ENCODE measurements at places on chromosomes 3 and 15.
A peak's percentile ranks its signal among the peaks of the same experiment; 100 is the strongest.

GRCh38 chr3:53171064-53171418 lies 10.0 kb downstream of the PRKCD start:
- no peak for DNase-seq

GRCh38 chr3:49906073-49906743 lies 2.5 kb upstream of the MST1R start:
- peak; percentile 83 for DNase-seq

GRCh38 chr3:152291649-152292066 lies 22.9 kb downstream of the MBNL1 start:
- DNase-seq: no peak

DNA sequence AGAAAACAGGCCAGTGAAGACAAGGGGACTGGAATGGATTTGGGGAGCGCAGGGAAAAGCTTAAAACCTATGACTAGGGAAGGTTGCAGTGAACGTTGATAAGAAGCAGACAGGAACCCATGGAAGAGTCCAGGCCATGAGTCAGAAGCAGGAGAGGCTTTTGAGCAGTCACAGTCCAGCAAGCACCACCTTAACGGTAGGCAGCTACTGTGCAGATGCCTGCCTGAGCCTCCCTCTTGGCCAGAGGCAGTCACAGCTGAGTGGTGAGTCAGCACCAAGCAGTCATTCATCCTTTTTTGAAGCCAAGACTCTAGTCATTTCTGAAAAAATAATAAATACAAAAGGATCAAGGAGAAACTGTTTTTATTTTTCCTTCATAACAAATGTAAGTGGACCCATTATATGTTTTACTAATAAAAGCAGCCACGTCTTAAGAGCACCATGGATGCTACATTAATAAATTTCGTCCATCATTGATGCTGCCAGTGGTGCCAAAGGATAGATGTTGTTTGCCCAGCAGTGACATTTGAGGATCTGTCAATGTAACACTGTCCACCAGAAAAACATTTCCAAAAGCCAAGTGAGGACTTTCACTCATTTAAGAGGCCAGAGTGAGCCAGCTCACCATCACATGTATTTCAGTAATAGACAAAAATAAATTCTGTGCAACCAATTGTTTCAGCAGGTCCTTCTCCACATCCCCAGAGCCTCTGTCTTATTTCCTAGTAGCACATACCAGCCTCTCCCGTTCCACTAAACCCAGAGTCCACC lies 42.1 kb upstream of the ACTC1 start:
- peak; percentile 78 for DNase-seq

DNA sequence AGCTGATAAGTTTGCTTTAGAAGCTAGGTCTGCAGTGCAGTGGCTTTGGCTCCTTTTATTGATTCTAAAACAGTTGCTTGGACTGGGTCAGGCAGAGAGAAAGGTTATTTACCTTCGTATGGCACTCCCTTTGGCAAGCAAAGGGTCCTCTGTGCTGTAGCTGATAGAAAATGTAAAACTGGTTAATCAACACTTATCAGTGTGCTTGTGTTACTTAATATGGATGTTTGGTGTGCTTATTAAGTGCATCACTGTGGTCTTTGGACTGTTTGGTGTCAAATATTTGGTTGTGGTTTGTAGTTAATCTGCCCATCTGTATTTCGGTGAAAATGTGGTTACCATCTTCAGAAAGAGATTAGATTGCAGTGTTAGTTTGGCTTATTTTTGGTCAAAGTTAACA lies 16.0 kb downstream of the UBE2E2 start:
- no peak for DNase-seq

DNA sequence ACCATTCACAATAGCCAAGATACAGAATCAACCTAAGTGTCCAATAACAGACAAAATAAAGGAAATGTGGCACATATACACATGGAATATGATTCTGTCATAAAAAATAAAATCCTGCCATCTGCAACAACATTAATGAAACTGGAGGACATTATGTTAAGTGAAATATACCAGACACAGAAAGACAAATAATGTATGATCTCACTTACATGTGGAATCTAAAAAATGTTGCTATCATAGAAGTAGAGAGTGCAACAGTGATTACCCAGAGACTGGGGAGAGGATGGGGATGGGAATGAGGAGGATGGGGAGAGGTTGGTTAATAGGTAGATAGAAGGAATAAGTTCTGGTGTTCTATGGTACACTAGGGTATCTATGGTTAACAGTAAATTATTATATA lies 28.7 kb downstream of the MRPL3 start:
- DNase-seq: no peak

DNA sequence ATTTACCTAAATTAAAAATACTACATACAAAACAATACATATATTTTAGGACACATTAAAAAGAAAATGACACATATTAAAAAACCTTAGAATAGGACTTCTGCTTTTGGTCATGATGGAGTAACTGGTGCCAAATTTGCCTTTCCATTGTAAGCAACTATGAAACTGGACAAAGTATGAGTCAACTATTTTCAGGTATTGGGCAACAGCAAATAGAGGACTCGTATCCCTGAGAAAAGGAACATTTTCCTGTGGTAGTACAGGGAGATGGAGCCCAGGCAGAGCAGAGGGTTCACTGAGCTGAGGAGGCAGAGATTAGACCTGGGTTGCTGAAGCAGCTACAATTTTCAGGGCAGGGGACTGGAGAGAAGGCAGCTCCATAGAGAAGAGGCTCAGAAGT lies 14.7 kb downstream of the CCR1 start:
- no peak for DNase-seq

DNA sequence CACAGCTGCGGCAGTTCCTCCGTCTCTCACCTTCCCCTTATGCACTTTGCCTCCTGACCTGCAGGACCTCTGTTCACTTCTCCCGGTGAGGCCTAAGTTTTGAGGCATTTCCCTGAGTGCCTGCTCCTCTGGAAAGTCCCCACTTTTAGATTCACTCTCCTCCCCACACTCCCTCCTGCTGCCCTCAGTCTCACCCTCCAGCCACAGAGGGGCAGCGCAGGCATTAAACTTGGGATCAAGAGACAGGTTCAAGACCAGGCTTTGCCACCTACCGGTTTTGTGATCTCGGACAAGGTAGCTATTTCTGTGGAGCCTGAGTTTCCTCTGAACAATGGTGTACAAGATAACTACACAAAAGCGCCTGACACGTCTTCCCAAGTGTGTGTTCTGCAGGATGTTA lies 19.4 kb downstream of the SLC6A11 start:
- no peak for DNase-seq

Data from AG08395 (cell line).